ENCODE measurements at places on chromosomes 7 and 10.
A peak's percentile ranks its signal among the peaks of the same experiment; 100 is the strongest.

DNA sequence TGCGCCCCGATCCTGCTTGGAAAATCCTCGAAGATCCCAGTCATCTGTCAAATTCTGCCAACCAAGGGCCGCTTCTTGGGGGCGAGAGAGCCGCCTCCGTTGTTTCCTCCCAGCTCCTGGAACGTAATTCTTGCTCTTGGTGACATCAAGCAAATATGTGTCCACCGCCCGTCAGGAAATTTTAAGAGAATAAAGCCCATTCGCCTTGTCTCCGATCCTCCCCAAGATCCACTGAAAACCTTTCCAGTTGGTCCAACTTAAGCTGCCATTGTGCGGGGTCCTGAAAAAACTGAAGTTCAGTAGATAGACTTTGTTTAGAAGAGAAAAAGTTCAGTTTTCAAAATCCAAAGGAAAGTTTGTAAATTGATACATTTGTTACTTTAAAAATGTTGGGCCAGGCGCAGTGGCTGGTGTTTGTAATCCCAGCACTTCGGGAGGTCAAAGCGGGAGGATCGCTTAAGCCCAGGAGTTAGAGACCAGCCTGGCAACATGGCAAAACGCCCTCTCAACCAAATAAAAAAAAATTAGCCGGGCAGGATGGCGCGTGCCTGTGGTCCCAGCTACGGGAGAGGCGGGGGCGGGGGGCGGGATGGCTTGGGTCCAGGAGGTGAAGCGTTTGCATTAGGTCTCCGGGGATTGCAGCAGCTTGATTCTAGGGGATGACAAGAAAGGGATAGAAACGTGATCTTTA, 1.0 kb upstream of the ZNF800 start:
- DNase-seq = peak; percentile 24

DNA sequence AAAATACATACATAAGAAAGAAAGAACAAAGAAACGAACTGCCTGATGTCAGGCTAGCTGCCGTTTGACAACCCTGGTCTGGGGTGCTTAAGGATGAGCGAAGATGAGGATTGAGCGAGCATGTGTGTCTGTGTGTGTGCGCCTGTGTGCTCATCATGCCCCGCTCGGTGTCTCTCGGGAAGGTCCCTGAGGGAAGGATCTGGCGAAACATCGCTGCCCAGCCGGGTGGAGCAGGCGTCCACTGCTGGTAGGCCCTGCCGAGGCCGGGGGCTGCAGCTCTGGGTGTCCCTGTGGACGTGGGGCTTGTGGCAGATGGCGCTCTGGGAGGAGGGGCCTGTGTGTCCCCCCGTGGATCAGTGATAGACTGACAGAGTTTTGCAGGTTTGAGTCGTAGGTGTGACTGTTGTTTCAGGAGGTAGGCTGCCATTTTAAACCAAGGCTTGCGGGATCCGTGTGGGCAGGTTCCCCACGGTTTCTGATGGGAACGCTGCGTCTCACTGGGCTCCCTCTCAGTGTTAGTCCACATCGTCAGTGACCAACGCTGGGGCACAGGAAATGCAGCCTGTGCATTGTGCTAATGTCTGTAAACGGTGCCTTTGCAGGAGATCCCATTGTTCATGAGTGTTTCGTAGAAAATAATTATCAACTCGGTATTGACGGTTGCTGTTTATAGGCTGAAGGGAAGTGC, 5.9 kb upstream of the SUN1 start:
- no peak for DNase-seq

- no peak for DNase-seq
Observed at GRCh38 chr10:84341983-84342382, 13.6 kb downstream of the CCSER2 start.

GRCh38 chr7:141674702-141675101, 27.3 kb downstream of the DENND11 start:
- no peak for DNase-seq

DNA sequence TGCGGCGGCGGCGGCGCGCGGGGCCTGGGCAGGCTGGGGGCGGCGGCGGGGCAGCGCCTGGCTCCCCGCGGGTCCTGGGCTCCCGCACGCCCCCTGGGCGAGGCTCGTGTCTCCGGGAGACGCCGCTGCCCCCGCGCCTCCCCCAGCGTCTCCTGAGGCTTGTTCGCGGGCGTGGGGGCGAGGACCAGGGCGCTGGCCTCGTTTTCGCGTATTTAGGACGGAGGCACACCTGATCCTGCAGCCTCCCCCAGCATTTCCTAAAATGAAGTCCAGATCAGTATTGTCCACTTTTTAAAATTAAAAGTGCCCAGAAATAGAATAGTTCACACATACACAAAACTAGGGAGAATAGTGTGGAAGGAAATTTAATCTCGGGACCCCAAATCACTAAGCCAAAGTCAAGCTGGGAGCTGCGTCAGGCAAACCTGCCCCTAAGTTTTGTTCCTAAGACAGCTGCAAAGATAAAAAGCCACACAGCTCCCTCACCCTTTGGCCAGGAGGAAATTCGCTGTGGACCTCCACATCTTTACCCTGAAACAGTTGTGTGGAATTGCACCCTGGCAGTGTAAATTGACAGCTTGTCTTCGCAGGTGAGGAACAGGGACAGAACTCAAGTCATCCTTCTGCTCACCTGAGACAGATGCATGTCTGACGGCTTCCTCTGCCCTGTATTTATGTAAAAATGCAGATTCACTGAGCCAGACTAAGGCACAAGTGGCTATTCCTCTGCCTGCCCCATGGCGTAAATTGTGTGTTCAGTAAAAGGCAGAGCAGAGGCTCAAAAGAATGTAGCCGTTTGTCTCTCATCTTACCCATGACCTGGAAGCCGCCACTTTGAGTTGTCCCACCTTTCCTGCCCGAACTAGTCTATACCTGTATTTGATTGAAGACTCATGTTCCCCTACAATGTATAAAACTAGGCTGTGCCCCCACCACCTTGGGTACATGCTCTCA, 740 bp downstream of the GALNT11 start:
- DNase-seq = peak; percentile 10
